Left kidney (tissue), 8 donors: ENCODE measurements at places on chromosomes 12 and 14. TPM values are rescaled to one million over a fixed set of nuclear protein-coding genes. Genes with fewer than 3 reads are reported as not detected.

Gene OAS3
- polyA plus RNA-seq = 11.5 TPM

Gene RPS6KL1
- 0.91 TPM for polyA plus RNA-seq

Gene FGF23
- polyA plus RNA-seq = 0.05 TPM

Gene HOXC6
- 34.1 TPM for polyA plus RNA-seq

Gene RFX4
- 0.20 TPM for polyA plus RNA-seq

Gene CLEC1B
- 0.43 TPM for polyA plus RNA-seq
